Stimulated activated CD8-positive, alpha-beta memory T cell treated with anti-CD3 and anti-CD28 coated beads, Interleukin-2, amount 100 ng/mL, for 48 hours (primary cell): ENCODE measurements at places on chromosomes 16 and 17.

GRCh38 chr17:13518261-13519000 is 83.3 kb downstream of the HS3ST3A1 start:
- DNase-seq = no peak

DNA sequence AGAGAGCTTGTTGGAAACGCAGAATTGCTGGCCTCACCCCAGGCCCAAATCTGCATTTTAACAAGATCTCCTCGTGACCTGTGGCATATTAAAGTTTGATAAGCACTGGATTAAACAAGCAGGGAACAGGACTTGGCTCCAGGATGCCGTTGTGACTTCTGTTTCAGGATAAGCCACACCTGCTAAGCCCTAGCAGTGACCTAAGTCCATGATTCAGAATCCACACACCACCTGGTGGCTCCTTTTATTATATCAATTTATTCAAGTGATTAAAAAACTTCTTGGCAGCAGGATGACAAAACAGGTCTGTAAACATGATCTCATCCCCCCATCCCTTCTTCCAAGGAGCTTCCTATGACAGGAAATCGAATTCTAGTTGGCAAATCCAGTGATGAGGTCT is 9.1 kb downstream of the NAGPA start:
- DNase-seq = no peak

DNA sequence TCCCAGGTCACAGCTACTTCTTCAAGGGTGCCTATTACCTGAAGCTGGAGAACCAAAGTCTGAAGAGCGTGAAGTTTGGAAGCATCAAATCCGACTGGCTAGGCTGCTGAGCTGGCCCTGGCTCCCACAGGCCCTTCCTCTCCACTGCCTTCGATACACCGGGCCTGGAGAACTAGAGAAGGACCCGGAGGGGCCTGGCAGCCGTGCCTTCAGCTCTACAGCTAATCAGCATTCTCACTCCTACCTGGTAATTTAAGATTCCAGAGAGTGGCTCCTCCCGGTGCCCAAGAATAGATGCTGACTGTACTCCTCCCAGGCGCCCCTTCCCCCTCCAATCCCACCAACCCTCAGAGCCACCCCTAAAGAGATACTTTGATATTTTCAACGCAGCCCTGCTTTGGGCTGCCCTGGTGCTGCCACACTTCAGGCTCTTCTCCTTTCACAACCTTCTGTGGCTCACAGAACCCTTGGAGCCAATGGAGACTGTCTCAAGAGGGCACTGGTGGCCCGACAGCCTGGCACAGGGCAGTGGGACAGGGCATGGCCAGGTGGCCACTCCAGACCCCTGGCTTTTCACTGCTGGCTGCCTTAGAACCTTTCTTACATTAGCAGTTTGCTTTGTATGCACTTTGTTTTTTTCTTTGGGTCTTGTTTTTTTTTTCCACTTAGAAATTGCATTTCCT is 3.4 kb upstream of the LPCAT2 start:
- no peak for DNase-seq

GRCh38 chr17:22203208-22203715 is 510.9 kb downstream of the KCNJ18 start:
- no peak for DNase-seq

DNA sequence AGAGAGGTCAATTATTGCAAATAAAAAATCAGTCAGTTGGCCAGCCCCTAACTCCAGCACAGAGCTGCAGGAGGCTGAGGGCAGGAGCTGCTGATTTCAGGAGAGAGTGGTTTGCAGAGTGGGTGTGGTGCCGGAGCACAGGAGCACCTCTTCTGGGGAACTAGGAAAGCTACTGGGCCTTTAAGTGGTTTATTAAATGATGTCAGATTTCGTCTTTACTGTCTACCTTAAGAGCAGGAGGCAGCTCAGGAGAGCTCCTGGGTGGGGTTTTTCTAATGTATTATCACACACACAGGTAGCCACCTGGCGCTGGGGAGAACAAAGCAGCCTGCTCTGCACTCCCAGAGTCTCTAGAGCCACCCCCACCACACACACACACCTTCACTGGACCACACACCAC is 11.5 kb upstream of the HAS3 start:
- DNase-seq = no peak

DNA sequence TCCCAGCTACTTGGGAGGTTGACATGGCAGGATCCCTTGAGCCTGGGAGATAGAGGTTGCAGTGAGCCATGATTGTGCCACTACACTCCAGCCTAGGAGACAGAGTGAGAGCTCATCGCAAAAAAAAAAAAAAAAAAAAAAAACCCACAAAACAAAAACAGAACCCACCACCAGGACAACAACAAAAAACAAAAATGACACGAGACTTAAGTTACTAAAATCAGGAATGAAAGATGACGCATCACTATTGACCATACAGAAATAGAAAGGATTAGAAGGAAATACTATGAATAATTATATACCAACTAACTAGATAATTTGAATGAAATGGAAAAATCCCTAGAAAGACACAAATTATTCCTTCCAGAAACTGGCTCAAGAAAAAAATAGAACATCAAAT is 432.4 kb upstream of the PMFBP1 start:
- DNase-seq = no peak

GRCh38 chr17:77722366-77722765 is 236.1 kb upstream of the TNRC6C start:
- no peak for DNase-seq

GRCh38 chr16:84593825-84594724 is 23.8 kb downstream of the COTL1 start:
- DNase-seq = peak; percentile 67

DNA sequence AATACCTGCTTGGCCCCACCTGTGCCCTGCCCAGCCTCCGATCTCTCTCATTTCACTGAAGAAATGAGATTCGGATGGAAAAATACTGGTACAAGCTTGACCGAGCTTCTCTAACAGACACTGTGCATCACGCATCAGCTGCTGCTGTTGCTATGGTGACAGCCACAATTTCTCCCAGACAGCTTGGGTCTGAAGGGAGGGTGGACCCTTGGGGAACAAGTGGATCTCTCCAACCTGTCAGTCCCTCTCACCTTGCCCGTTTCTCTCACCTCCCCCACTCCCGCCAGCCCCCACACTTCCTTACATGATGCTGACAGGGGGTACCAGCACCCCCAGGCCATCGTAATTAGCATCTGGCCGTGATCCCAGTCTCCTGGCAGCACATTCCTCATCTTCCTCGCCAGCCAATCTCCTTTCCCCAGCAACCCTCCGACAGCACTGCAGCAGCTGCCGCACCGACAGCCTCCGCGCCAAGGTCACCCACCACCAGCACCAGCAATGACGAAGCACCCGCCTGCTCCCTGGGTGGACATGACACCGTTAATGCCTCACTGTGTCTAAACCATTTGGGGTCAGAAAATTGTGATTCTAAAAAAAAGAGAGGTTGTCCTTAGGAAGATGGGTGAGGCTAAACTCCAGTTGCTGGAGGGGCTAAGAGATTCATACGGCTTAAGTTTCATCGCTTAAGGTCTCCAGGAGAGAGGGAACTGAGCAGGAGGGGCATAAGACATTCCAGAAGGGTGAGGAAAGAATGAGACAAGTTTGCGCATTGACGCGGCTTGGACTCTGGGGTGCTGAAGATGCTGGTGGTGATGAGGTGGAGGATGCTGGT is 58.6 kb upstream of the TNRC6A start:
- no peak for DNase-seq

GRCh38 chr17:61487161-61487988 is 35.2 kb downstream of the TBX4 start:
- no peak for DNase-seq

GRCh38 chr16:81495321-81496234 is 51.0 kb downstream of the CMIP start:
- no peak for DNase-seq

- DNase-seq = no peak
These were observed 57.7 kb upstream of the RBFOX3 start for GRCh38 chr17:79668344-79669250.

- DNase-seq = no peak
These were observed 4.4 kb downstream of the SEC14L1 start for GRCh38 chr17:77145224-77145611.

GRCh38 chr17:59844884-59845594 is 47.7 kb downstream of the TUBD1 start:
- no peak for DNase-seq

GRCh38 chr16:79864032-79864780 is 263.7 kb upstream of the MAF start:
- DNase-seq = no peak

GRCh38 chr17:39826334-39826733 is 37.8 kb downstream of the IKZF3 start:
- DNase-seq = no peak

GRCh38 chr17:8747742-8748141 is 3.1 kb upstream of the CCDC42 start:
- no peak for DNase-seq

GRCh38 chr17:45101883-45102811 is 30.2 kb downstream of the PLCD3 start:
- DNase-seq = no peak

- no peak for DNase-seq
These were observed 1.1 kb downstream of the KANSL1 start for GRCh38 chr17:46192189-46192438.

DNA sequence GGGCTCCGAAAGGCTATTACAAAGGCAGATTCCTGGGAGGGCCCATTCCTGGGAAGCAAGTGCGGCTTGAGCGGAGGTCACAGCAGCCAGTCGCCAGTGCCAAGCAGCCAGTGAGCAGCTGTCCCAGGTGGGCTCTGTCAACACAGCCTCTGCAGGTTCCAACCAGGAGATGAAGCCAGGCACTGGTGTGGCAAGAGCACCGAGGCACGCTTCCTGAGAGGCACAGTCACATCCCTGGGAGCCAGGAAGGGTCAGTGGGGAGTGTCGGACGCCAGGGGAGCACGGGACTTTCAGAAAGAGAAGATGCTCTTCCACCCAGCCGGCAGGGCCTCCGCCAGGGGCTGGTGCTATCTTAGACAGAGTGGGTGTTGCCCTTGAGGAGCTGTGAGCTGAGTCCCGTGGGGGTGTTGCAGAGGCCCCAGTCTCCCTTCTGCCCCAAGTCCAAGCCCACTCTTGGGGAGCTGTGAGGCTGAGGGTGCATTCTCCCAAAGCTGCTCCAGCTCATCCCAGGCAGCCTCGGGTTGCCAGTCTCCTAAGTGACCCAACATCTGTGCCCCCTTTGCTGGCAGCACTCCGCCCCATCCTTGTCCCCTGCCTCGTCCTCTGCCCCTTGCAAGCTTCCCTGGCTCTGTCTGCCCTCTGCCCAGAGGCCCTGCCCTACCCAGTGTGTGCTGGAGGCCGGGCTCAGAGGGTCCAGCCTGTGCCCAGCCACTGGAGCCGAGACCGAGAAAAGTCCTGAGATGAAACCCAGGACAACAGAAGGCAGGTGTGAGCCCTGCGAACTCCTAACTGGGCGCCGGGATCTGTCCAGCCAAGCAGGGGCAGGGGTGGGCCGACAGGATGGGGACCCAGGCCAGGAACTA is 6.6 kb downstream of the UBALD1 start:
- no peak for DNase-seq

GRCh38 chr17:7929158-7930023 is at the start of gene KCNAB3:
TSS of gene KCNAB3 (minus strand) at chr17:7929856. CDS start at chr17:7929435, 421 bp downstream.
- peak; percentile 16 for DNase-seq

GRCh38 chr16:83336603-83337002 is 471.2 kb upstream of the HSBP1 start:
- no peak for DNase-seq

DNA sequence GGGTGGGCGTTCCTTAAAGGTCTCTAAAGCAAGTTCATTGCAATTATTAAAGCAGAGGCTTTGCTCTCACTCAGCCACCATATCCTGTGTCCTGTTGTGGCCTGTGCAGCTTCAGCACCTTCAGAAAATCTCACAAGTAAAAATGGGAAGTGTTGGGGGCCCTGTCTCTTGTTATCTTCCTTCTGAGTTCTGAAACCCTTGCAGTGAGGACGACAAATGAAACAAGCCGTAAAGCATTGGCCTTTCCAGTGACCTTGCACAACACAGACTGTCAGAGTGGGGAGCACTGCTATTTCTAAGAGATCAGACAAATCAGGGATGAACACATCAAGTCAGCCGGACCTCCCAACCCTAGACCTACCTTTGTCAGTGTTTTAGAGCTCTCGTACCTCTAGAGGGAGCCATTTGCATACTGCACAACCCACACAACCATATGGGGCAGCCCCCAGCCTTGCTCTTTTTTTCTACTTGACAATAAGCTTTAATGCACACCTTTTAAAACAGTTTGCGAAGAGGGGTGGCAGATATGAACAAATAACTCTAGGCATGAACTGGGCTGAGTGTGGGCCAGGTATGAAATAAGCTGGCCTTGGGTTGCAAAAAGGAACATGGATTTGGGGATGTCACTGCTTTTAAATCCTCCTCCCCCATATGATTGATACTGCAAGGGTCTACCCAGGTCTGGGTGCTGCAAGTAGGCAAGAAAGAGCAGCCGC is 89.8 kb downstream of the KATNIP start:
- no peak for DNase-seq

- no peak for DNase-seq
These were observed 12.2 kb downstream of the WNT9B start for GRCh38 chr17:46863383-46864121.

DNA sequence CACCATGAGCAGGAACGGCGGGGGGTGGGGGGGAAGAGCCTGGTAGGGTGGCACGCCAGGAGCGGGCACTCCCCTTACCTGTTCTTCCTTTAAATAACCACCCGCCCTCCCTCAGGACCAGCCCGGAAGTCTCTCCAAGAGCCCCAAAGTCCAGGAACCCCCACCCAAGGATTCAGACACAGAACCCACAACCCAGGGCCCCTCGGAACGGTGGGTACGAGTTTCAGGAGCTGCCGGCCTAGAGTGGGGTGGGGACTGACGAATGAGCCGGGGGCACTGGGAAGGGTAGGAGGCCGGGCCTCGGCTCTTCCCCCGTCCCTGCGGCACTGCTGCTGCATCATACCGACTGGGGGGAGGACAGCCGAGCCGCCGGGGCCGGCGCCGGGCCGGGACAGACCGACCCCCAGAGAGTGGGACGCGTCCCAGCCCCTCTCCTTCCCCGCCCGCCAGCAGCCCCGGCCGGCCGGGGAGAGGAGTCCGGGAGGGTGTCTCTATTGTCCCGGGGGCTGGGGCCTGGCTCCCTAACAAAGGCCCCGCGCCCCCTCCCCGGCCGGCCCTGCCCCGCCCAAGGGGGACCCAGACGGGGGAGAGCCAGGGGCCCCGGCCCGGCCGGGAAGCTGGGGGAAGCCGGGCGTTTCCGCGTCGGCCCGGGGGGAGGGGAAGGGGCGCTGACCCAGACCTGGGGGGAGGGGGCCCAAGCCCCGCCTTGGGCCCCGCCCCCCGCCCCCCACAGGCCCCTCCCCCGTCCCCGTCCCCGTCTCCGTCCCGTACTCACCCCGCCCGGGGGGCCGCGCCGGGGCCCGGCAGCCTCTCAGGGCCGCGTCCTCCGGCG is 747 bp downstream of the ATXN7L3 start:
- DNase-seq = no peak

- no peak for DNase-seq
These were observed 29.0 kb downstream of the ZC3H18 start for GRCh38 chr16:88599092-88599733.

DNA sequence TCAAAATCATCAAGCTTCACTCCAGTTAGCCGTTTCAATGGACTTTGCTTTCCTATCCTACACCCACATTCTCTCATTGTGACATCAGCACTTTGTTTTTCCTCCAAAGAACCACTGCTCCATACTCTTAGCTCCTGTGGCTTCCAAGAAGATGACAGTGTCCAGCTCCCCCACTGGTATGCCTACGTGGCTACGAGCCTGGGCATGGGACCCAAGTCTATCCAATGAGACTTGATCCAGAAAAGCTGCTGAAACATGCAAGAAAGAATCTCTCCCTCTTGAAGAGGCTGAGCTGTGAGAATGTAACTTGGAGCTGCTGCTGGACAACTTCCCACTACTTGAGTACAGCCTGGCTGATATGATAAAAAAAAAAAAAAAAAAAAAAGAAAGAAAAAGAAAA is 9.4 kb downstream of the TOX3 start:
- DNase-seq = no peak
